ENCODE measurements at places on chromosomes 1 and 21.
A peak's percentile ranks its signal among the peaks of the same experiment; 100 is the strongest.

- DNase-seq = no peak
Measured at GRCh38 chr1:187715483-187715882, 886.7 kb downstream of the PLA2G4A start.

GRCh38 chr1:30588311-30589073, 134.9 kb downstream of the MATN1 start:
- DNase-seq = no peak

DNA sequence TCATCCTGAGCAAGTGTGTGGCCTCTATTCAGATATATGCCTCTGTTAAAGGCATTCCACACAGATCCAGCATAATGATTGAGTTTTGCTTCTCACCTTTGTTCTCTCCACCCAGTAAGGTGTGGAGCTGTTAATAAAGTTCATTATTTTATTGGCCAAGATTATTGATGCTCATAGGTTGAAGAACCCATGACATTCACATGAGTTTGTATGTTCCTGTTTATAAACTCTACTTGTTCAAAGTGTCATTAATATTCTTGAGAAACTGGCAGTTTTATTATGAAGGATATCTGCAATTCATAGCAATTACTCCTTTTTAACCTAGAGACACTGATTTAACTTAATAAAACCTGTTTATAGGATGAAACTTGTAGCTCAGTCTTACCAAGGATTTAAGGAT, 22.0 kb downstream of the IVNS1ABP start:
- no peak for DNase-seq

DNA sequence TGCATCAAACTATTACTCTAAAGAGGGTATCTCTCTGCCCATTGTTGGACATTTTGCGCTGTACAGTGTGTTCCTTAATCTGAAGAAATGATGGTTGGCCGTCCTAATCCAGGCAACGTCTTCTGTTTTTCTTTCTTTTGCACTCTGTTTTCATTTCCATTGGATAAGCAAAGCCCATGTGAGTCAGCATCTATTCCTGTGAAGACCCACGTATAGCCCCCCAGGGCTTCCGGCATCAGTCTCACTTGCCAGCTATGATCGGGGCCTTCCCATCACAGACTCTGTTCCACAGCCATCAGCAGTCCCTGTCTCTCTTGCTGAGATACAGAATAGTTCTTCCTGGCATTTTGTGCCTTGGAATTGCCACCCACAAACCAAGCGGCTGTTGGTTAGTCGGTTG, 29.2 kb upstream of the BRDT start:
- no peak for DNase-seq

- DNase-seq = no peak
Measured at GRCh38 chr1:118190561-118190960, 5.5 kb upstream of the SPAG17 start.

DNA sequence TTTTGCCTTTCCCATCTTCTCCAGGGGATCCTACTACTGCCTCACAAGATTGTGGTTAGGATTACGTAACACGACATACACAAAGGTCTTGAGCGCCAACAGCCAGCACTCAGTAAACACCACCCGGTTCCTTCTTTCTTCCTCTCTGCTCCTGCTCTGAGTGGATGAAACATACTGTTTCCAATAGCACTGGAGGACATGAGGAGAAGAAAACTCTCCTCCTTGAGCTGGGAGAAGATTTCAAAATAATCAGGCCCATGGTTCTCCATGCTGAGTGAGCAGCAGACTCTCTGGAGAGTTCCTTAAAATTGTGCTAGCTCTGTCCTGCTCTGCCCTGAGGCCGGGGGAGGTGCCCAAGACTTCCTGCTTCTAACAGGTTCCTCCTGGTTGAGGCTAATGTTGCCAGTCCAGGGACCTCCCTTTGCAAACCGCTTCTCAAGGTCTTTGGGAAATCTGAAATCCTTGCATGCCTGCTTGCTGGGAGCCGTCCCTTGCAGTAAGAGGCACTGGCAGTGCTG, 29.4 kb upstream of the MX1 start:
- no peak for DNase-seq

DNA sequence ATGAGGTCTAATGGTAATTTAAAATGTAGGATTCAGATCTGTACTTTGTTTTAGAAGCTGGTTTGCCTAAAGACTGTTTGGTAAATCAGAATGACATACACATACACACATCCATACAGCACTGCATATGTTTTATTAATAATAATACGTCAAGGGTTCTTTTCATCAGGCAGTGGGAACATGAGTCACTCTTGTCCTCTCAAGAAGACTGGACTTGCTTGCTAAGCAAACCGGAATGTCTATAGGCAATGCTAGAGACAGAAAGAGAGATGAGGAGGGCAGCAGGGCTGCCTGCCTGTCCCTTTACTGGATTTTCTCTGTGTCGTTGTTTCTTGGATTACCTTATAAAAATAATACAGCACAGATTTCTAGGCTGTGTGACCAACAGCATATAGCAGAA, 119.1 kb upstream of the GALNT2 start:
- no peak for DNase-seq

DNA sequence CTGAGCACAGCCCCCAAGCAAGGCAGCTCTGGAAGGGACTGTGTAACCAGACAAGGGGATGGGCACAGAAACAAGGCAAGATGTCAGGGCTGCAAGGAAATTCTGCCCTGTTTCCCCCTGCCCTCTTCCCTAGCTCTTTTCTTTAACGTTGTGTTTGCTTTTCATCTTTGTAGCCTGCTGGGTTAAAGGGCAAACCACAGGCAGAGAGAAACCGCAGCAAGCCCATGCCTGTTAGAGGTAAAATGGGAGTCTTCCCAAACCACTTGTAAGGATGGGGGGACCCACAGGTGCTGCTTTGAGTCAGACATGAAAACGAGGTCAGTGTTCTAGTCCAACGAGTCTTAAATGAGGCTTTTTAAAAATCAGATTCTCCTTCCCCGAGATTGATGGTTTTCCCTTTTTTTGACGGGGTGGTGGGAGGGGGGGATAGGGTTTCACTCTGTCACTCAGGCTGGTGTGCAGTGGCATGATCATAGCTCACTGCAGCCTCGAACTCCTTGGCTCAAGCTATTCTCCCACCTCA, 13.3 kb downstream of the TGFBR3 start:
- DNase-seq = no peak

GRCh38 chr1:23539698-23540266, 8.7 kb upstream of the E2F2 start:
- peak; percentile 93 for DNase-seq

DNA sequence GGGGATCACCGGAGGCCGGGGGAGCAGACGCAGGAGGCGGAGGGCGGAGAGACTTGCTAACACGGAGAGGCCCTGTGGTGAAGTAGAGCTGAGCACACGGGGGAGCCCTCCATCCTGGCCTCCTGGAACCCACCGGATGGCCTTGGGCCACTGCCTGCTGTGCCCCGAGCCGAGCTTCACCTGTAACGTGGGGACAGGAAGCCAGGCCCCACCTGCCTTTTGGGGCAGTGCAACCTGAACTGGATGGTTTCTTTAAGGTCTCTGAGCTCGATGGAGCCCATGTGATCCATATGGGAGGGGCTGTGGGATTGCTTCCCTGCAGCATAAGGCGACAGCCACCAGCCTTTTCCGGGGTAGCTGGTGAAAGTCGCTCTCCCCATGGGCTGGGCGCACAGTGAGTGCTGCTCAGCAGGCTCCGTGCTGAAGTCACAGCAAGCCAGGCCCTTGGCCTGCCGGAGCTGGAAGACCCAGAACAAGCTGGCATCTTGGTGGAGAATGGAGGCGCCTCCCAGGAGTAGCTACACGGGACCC, 35.8 kb downstream of the TFF3 start:
- peak; percentile 42 for DNase-seq

All from cerebellar cortex (tissue), 1 donor.